ENCODE measurements at places on chromosomes 4 and X. TPM values are rescaled to one million over a fixed set of nuclear protein-coding genes. Genes with fewer than 3 reads are reported as not detected.

The FAAH2 gene
- total RNA-seq = not detected

The NEXMIF gene
- 0.08 TPM for total RNA-seq

The CT45A10 gene
- not detected for total RNA-seq

The TLR6 gene
- total RNA-seq = 0.79 TPM

The EDNRA gene
- total RNA-seq = 2.2 TPM

The SRPK3 gene
- 78.0 TPM for total RNA-seq

The SSX4 gene
- not detected for total RNA-seq

The MAGEB10 gene
- total RNA-seq = not detected

The HHIP gene
- total RNA-seq = 0.16 TPM

The NUDT10 gene
- total RNA-seq = not detected

DNA sequence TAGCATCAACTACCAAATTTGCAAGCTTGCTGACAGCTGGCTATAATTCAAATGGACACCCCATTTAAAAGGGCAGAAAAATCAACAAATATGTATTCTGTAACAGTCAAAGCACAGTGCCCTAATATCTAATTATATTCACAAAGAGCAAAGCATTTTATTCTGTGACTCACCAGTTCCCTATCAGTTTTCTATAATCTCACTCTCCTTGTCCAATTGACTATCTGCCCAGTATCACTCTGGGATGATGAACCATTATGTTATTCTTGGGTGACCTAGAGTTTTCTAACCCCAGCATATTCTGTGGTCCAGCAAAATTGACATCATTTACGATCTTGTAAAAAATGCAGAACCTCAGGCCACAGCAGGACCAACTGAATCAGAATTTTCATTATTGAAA lies 82.0 kb upstream of the FREM3 start:
- no peak for DNase-seq
- H3K4me1 ChIP-seq = no peaks in the 10 kb centered on the region
- H3K27me3 ChIP-seq = no peaks in the 10 kb centered on the region
- no peaks in the 10 kb centered on the region for H3K36me3 ChIP-seq

- no peaks in the 10 kb centered on the region for H3K27me3 ChIP-seq
- peaks cover 48% of the 10 kb centered on the region for H3K4me1 ChIP-seq
- H3K36me3 ChIP-seq = no peaks in the 10 kb centered on the region
- DNase-seq = no peak
- peak overlapping the region; percentile 65 for H3K27ac ChIP-seq
Observed at GRCh38 chr4:139171876-139172691, 4.9 kb downstream of the ELF2 start.

DNA sequence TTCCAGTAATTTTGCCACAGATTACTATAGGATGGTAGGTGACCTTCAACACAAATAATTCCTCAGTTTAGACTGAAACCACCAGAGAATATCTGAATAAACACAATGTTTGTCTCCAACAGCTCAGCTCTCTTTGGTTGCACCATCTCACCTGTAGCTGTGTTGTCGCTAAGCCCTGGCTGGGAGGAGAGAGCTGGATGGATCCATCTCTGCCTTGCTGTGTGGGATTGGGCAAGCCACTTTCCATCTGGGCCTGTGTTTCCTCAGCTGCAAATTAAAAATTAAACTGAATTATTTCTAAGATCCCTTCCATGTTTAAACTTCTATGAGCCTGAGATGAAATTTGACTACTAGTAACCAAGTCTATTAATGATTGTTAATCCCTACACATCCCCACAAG lies 310.2 kb downstream of the FBXW7 start:
- H3K27me3 ChIP-seq = no peaks in the 10 kb centered on the region
- no peak for DNase-seq
- H3K27ac ChIP-seq = no peak overlapping the region
- no peak overlapping the region for H3K4me3 ChIP-seq
- H3K4me1 ChIP-seq = no peaks in the 10 kb centered on the region

- H3K27ac ChIP-seq = no peak overlapping the region
- peaks cover 5% of the 10 kb centered on the region for H3K4me1 ChIP-seq
- no peak overlapping the region for H3K4me3 ChIP-seq
- no peaks in the 10 kb centered on the region for H3K27me3 ChIP-seq
Observed at GRCh38 chrX:154008521-154008920, 11.2 kb downstream of the IRAK1 start.

- peak overlapping the region; percentile 93 for H3K27ac ChIP-seq
- peak; percentile 88 for DNase-seq
- H3K4me1 ChIP-seq = peaks cover 56% of the 10 kb centered on the region
Observed at GRCh38 chr4:99723612-99724011, 66.0 kb upstream of the C4orf54 start.

DNA sequence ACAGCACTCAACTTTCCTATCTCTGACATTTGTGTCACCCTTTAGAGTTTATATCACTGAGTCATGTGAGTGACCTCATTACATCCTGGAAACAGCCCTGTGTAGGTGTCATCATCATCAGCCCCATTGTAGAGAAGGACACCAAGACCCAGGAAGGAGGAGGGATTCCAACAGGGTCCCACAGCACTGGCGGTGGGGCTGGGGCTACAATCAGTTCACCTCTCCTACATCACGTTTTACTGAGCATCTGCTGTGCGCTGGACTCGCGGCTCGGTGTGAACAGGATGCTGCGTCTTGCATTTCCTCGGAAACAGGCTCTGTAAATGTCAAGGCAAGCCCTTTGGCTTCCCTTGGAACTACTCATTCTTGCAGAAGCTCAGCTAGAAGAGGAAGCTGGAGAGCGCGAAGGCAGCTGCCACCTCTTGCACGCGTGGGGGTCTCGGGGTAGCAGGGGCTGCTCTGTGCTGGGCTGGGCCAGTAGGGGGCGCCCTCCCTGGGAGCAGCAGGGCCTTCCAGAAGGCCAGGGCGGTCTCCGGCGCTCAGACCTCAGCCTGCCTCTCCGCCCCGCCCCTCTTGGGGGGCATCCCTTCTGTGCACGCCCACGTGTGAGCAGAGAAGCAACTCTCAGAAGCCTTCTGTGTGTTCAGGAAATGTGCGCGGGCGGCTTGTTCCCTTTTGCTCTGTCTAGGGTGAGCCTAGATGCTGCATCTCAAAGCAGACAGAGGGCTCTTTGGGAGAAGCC lies 29.0 kb downstream of the REELD1 start:
- H3K4me3 ChIP-seq = peak overlapping the region; percentile 51
- H3K27me3 ChIP-seq = no peaks in the 10 kb centered on the region
- no peaks in the 10 kb centered on the region for H3K36me3 ChIP-seq
- no peak for DNase-seq

- no peak overlapping the region for H3K4me3 ChIP-seq
- no peak overlapping the region for H3K27ac ChIP-seq
- H3K4me1 ChIP-seq = no peaks in the 10 kb centered on the region
- no peaks in the 10 kb centered on the region for H3K27me3 ChIP-seq
- DNase-seq = no peak
Observed at GRCh38 chr4:26741491-26741871, 119.2 kb upstream of the STIM2 start.

GRCh38 chrX:100409610-100410590 lies at the start of gene PCDH19:
PCDH19 (minus strand) TSS chrX:100410273; CDS start chrX:100408597, 1,676 bp downstream.
- no peaks in the 10 kb centered on the region for H3K36me3 ChIP-seq
- peak within 1 kb of the TSS; percentile 55 for H3K4me3 ChIP-seq
- H3K4me1 ChIP-seq = no peaks in the 10 kb centered on the region

- peaks cover 52% of the 10 kb centered on the region for H3K4me1 ChIP-seq
- no peaks in the 10 kb centered on the region for H3K36me3 ChIP-seq
- H3K27ac ChIP-seq = peak overlapping the region; percentile 88
- no peaks in the 10 kb centered on the region for H3K27me3 ChIP-seq
- no peak overlapping the region for H3K4me3 ChIP-seq
Observed at GRCh38 chr4:37935026-37935425, 25.2 kb upstream of the PTTG2 start.

- no peaks in the 10 kb centered on the region for H3K36me3 ChIP-seq
- H3K27ac ChIP-seq = no peak overlapping the region
- H3K4me3 ChIP-seq = no peak overlapping the region
- no peaks in the 10 kb centered on the region for H3K27me3 ChIP-seq
Observed at GRCh38 chrX:31251336-31251735, 179.5 kb upstream of the FTHL17 start.

- DNase-seq = no peak
- H3K36me3 ChIP-seq = no peaks in the 10 kb centered on the region
- no peaks in the 10 kb centered on the region for H3K4me1 ChIP-seq
- H3K27ac ChIP-seq = no peak overlapping the region
- H3K27me3 ChIP-seq = no peaks in the 10 kb centered on the region
Observed at GRCh38 chrX:109270580-109271484, 211.1 kb downstream of the GUCY2F start.

GRCh38 chrX:8036914-8037313 lies 109.7 kb upstream of the PNPLA4 start:
- H3K4me1 ChIP-seq = no peaks in the 10 kb centered on the region
- no peaks in the 10 kb centered on the region for H3K27me3 ChIP-seq
- no peaks in the 10 kb centered on the region for H3K36me3 ChIP-seq
- no peak overlapping the region for H3K27ac ChIP-seq

DNA sequence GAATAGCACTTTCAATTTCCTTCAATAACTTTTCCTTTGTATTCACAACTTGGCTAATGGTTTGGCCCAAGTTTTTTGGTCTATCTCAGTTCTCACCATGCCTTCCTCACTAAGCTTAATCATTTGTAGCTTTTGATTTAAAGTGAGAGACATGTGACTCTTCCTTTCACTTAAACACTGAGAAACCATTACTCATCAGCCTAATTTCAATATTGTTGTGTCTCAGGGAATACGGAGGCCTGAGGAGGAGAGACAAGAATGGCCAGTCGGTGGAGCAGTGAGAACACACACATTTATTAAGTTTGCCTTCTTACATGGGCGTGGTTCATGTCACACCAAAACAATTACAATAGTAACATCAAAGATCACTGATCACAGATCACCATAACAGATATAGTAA lies 56.7 kb downstream of the TSPAN5 start:
- no peak for DNase-seq
- H3K4me1 ChIP-seq = no peaks in the 10 kb centered on the region
- H3K36me3 ChIP-seq = no peaks in the 10 kb centered on the region

GRCh38 chr4:7956270-7956808 lies 16.7 kb upstream of the AFAP1 start:
- no peaks in the 10 kb centered on the region for H3K27me3 ChIP-seq
- H3K4me3 ChIP-seq = no peak overlapping the region
- H3K4me1 ChIP-seq = peaks cover 12% of the 10 kb centered on the region
- H3K27ac ChIP-seq = no peak overlapping the region
- H3K36me3 ChIP-seq = no peaks in the 10 kb centered on the region

DNA sequence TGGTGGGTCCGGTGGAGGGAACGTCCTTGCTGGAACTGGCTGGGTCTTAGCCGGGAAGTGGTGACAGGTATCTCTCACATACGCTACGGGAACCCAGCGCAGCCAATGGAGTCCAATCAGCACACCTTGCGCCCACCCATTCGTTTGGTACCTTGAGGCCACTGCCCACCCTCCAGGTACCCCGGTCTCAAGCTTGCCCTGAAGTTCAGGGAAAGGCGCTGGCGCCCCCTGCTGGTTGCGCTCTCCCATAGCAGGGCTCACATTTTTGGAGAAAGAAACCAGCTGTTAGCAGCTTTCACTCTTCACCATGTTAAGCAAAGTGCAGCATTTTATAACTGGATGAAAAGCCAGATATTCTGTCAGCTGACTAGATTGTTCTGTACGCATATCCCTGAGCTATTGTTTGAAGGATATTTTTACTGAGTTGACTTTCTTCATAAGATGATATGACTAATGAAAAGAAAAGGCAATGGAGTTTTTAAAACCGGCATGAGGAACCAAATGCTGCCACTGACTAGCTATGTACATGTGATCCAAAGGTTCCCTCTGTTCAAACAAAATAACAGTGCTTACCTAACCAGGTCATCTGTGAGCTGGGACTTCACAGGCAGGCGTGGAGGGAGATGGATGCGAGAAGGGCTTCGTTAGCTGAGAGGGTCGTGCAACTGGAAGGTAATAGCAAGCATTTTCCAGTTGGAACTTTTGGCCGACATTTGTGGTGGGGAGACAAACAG lies 43.7 kb downstream of the OTOP1 start:
- no peaks in the 10 kb centered on the region for H3K4me1 ChIP-seq
- H3K36me3 ChIP-seq = no peaks in the 10 kb centered on the region
- H3K27me3 ChIP-seq = peaks cover 4% of the 10 kb centered on the region
- no peak overlapping the region for H3K27ac ChIP-seq
- no peak overlapping the region for H3K4me3 ChIP-seq

GRCh38 chr4:128686810-128687209 lies 122.7 kb upstream of the JADE1 start:
- DNase-seq = no peak
- no peaks in the 10 kb centered on the region for H3K36me3 ChIP-seq
- H3K27me3 ChIP-seq = no peaks in the 10 kb centered on the region
- no peak overlapping the region for H3K4me3 ChIP-seq
- H3K27ac ChIP-seq = no peak overlapping the region
- H3K4me1 ChIP-seq = no peaks in the 10 kb centered on the region

- H3K36me3 ChIP-seq = no peaks in the 10 kb centered on the region
- no peak for DNase-seq
- H3K4me3 ChIP-seq = no peak overlapping the region
- H3K27me3 ChIP-seq = peaks cover 5% of the 10 kb centered on the region
- H3K27ac ChIP-seq = no peak overlapping the region
Observed at GRCh38 chrX:17411205-17411604, 36.2 kb downstream of the NHS start.

- no peak overlapping the region for H3K4me3 ChIP-seq
- no peaks in the 10 kb centered on the region for H3K27me3 ChIP-seq
- H3K4me1 ChIP-seq = no peaks in the 10 kb centered on the region
Observed at GRCh38 chrX:87391742-87392141, 125.9 kb upstream of the KLHL4 start.

- no peaks in the 10 kb centered on the region for H3K36me3 ChIP-seq
- peaks cover 48% of the 10 kb centered on the region for H3K4me1 ChIP-seq
- H3K27ac ChIP-seq = peak overlapping the region; percentile 65
Observed at GRCh38 chrX:154734061-154734781, 16.7 kb downstream of the GAB3 start.

DNA sequence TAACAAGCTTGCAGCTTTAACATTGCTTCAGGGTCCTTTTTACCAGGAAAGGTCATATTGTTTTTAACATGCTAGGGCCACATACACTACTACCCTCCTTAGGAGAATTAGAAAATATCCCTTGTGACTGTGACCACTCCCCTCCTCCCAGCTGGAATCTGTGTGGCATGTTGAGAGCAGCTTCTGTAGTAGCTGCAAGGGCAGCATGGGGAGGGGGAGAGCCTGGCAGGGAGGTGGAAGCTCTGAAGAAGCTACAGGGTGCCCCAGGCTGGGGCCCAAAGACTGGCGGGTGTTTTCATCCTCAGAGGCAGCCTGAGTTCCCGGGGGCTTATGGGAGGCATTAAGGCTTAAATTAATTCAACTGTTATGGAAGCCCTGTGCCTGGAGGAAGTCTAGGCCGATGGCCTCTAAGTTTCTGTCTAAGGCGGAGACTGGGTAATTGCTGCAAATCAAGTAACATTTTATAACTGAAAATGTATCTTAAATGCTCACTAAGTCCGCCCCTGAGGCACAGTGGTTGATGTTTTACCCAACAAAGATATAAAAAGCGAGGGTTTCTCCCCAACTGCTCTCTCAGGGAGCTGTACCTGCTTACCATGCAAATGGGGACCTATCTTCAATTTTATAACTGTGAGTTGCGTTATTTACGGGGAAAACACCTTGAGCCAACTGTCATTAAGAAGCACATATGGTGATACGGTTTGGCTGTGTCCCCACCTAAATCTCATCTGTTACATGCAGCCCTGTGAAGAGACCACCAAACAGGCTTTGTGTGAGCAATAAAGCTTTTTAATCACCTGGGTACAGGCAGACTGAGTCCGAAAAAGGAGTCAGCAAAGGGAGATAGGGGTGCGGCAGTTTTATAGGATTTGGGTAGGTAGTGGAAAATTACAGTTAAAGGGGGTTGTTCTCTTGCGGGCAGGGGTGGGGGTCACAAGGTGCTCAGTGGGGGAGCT lies 37.4 kb upstream of the STS start:
- no peak for DNase-seq
- no peaks in the 10 kb centered on the region for H3K27me3 ChIP-seq
- peaks cover 11% of the 10 kb centered on the region for H3K4me1 ChIP-seq
- H3K27ac ChIP-seq = no peak overlapping the region
- H3K36me3 ChIP-seq = no peaks in the 10 kb centered on the region

All from psoas muscle (tissue), 8 donors.